ENCODE measurements at places on chromosomes 1 and 21.

DNA sequence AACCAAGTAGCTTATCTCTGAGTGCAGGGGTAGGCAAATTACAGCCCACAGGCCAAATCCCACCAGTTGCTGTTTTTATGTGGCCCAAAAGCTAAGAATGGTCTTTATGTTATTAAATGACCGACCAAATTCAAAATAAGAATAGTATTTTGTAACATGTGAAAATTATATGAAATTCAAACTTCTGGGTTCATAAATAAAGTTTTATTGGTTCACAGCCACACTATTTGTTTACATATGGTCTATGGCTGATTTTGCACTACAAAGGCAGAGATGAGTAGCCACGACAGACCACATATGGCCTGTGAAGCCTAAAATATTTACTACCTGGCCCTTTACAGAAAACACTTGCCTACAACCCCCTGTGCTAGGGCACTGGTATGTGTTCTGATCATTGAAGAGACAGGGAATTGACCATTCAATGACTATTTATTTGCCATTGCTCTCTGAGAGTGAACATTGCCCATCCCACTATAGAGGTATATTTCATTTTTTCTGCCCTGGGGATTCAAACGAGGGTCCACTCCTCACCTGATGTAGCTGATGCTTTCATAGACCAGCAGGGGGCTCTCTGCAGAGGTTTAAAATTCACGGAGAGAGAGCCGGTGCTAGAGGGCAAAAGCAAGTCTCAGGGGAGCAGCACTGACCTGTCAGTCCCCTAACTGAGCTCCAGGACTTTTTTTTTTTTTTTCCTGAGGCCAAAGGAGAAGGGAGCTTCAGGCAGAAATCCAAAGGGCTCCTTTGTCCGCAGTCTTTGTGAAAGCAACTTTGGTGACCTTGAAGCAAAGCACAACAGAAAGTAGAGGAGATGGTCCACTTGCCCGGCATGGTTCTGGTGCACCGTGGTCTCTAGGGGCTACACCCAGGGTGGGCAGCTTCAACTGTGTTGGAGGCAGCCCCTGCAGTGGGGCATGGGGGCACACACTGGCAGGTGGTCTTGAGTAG lies 7.3 kb upstream of the GNL2 start:
- DNase-seq, result peak; percentile 38

- DNase-seq, result peak; percentile 55
Measured at GRCh38 chr1:100400404-100400803, 48.1 kb downstream of the CDC14A start.

DNA sequence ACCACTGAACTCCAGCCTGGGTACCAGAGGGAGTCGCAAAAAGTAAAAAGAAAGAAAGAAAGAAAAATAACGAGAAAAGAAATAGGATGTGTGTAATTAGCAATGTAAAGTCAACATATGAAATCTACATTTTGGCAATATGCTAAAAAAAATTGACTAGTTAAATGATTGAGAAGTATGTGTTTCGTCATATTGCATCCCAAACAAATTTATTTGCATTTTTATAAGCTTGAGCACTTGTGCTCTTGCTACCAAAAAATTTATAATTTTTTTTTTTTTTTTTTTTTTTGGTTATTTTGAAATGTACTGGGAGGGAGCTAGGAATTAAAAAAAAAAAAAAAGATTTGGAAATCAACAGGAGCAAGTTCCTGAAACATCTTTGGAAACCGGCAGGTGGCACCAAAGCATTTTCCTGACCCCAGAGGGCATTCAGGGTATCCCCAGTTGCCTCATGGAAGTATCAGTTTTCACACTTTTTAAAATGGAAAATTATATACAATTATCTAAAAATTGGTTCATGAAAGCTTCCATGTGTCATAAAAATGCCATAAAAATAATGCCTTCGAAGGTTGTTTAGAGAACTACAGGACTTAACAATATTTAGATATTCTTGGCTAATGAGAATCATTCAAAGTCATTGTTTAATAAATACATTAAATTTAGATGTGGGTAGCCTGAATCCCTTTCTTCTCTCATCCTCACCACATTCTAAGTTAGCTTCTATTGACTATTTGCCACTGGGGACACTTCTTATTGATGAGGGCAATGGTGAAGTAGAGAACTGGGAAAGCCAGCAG lies 4.8 kb upstream of the HEATR1 start:
- peak; percentile 52 for DNase-seq

- DNase-seq, result no peak
Measured at GRCh38 chr1:232940262-232940661, 10.1 kb upstream of the NTPCR start.

DNA sequence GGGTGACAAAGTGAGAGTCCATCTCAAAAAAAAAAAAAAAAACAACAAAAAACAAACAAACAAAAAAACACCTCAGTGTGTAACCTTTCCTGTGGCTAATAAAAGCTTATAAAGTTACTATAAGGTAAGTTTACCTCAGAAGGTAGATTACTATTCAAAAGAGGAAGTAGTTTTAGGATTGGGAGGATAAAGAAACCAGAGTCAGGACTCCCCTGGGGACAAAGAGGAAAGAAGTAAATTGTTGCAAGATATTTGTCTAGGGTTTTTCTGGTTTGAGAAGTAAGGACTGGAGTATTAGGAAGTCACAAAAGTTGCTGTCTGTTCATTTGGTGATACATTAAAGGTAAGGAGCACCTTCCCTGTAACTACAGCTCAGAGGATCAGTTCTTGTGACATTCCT lies 23.8 kb upstream of the CENPF start:
- DNase-seq, result no peak

- no peak for DNase-seq
Measured at GRCh38 chr1:164561007-164561406, 2.0 kb downstream of the PBX1 start.

GRCh38 chr1:10401281-10401680 lies 2.4 kb downstream of the PGD start:
- no peak for DNase-seq

DNA sequence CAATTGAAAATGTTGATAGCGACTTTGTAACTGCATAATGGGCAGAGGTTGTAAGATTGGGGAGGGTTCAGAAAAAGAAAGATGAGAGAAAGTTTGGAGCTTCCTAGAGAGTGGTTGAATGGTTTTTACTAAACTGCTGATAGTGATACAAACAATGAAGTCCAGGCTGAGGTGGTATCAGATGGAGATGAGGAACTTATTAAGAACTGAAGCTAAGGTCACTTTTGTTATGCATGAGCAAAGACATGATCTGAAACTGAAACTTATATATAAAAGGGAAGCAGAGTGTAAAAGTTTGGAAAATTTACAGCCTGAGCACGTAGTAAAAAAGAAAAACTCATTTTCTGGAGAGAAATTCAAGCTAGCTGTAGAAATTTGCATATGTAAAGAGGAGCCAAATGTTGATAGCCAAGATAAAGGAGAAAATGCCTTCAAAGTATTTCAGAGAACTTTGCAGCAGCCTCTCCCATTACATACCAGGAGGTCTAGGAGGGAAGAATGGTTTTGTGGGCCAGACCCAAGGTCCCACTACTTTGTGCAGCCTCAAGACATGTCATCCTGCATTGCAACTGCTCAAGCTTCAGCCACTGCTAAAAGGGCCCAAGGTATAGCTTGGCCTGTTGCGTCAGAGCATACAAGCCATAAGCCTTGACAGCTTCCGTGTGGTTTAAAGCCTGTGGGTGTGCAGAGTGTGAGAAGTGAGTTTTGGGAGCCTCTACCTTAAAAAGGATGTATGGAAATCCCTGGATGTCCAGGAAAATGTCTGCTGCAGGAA lies 843.9 kb downstream of the AMY1C start:
- DNase-seq, result no peak

- no peak for DNase-seq
Measured at GRCh38 chr1:100791586-100791985, 72.0 kb downstream of the VCAM1 start.

DNA sequence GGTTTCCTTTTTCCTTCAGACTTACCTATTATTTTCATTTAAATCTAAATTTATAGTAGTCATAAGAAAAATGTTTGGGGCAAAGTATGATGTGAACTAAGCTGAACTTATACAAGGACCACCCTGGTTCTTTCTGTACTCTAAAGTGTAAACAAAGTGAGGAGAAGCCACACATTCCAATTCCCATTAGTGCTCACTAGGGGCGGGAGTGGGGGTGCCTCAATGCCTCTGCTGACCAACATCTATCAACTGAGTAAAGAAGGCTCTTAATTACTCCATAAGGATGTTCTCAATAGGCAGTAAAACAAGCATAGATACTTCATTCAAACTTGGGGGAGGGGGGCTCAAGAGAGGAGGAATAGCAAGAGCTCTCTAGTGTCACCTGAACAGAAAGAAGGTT lies 151.7 kb downstream of the CDC42BPA start:
- no peak for DNase-seq

GRCh38 chr1:58812926-58813325 lies 29.1 kb upstream of the JUN start:
- DNase-seq, result no peak

- DNase-seq, result no peak
Measured at GRCh38 chr1:154931940-154932487, 4.5 kb downstream of the PMVK start.

- no peak for DNase-seq
Measured at GRCh38 chr1:102566182-102566581, 542.1 kb downstream of the COL11A1 start.

GRCh38 chr1:45721207-45721606 lies 29.2 kb downstream of the IPP start:
- no peak for DNase-seq

- no peak for DNase-seq
Measured at GRCh38 chr1:223811634-223812101, 34.1 kb downstream of the TP53BP2 start.

DNA sequence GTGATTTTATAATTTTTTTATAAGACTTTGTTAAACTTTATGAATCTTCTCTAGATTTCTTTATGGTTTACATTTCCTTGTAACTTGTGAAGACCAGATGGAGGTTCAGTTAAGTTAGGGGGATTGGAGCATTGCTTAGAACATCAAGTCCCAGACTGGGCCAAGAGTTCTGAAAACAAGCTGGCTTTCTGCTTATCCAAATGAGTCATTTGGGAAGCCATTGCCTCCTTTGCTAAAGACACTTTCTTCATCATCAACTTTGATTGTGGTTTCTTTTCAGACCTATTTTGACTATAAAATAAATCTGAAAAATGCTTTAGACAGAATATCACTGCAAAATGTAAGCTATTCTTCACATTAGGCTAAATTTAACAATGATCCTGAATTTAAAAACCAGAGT lies 446.8 kb downstream of the USP25 start:
- DNase-seq, result no peak

- no peak for DNase-seq
Measured at GRCh38 chr1:72845381-72845780, 563.0 kb upstream of the NEGR1 start.

DNA sequence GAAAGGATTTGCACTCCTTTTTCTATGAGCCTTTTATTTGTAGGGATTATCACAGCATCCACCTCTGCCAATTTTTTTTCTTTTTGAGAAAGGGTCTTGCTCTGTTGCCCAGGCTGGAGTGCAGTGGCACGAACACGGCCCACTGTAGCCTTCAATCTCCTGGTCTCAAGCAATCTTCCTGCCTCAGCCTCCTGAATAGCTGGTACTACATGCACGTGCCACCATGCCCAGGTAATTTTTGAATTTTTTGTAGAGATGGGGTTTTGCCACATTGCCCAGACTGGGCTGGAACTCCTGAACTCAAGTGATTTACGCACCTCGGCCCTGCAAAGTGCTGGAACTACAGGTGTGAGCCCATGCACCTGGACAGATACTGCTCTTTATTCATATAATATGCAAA lies 2.1 kb downstream of the SAMSN1 start:
- no peak for DNase-seq

GRCh38 chr1:168035345-168035744 lies 98.5 kb upstream of the MPC2 start:
- DNase-seq, result no peak

GRCh38 chr21:45306832-45307571 lies 19.3 kb upstream of the POFUT2 start:
- DNase-seq, result no peak

DNA sequence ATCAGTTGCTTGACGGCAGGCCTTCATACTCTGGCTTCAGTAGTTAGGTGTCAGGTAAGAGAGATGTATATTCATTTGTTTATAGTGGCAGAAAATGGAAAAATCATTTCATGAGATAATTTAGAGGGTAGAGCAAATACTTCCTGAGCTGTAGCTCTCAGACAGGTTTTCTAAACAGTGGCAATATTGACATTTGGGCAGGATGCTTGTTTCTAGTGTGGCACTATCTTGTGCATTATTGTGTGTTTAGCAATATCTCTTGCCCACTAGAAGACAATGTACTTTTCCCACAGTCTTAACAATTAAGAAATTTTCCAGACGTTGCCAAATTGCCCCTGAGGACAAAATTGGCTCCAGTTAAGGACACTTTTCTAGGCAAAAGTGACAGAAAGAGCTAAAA lies 1143.1 kb downstream of the PLA2G4A start:
- DNase-seq, result no peak

GRCh38 chr21:45256021-45256911 lies 31.4 kb downstream of the POFUT2 start:
- no peak for DNase-seq

GRCh38 chr1:236181059-236181458 lies 38.7 kb downstream of the GPR137B start:
- DNase-seq, result no peak

DNA sequence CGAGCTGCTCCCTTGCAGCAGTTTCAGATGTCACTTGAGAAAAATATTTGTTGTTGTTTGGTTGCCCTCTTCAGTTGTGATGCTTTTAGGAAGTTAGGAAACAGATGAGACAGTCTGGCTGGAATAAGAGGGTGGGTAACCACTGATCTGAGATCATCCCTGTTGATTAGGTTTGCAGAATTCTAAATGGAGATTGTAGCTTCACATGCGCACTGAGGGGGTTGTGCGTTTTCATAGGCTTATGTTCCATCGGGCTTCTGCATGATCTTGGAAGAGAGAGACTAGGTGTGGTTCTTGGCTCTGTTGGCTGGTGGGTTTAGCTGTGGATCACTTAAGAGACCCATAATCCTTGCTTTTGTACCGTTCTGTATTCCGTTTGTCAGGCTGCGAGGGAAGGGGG lies 108.1 kb downstream of the CAMTA1 start:
- no peak for DNase-seq

DNA sequence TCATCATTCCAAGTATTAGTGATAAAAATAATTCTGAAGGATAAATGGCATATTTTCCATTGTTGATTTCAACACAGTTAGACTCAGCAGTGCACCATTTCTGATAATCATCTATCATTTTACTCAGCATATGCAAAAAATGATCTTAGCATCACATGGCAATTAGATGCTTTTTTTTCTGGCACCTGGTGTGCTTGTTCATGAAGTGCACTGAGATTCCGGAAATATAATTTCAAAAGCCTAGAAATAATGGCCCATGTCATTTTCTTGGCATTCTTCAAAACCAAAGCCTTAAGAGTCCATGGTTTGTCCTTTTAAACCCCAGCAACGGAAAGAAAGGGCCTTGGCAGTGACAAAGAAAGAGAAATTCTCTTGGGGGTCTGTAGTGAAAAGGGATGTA lies 278.8 kb downstream of the KIF26B start:
- DNase-seq, result no peak

- no peak for DNase-seq
Measured at GRCh38 chr1:228312136-228312764, 94.4 kb downstream of the TRIM11 start.

- DNase-seq, result no peak
Measured at GRCh38 chr1:10484521-10484920, 9.8 kb downstream of the PEX14 start.

All from stimulated activated CD4-positive, alpha-beta T cell treated with anti-CD3 and anti-CD28 coated beads, Interleukin-15, amount 100 ng/mL, for 24 hours (primary cell).